ENCODE measurements at places on chromosomes 12 and 14. TPM values are rescaled to one million over a fixed set of nuclear protein-coding genes. Genes with fewer than 3 reads are reported as not detected.

The TEX22 gene
- not detected for total RNA-seq

The EML1 gene
- 55.1 TPM for total RNA-seq

The RNASE1 gene
- total RNA-seq, result 922 TPM

The OR11H6 gene
- not detected for total RNA-seq

The CLMN gene
- 10.4 TPM for total RNA-seq

The PAN2 gene
- total RNA-seq, result 42.7 TPM

The SERPINA9 gene
- 2.3 TPM for total RNA-seq

The PLA2G1B gene
- total RNA-seq, result not detected

The BHLHE41 gene
- total RNA-seq, result 7.5 TPM

The GPR132 gene
- 2.3 TPM for total RNA-seq

The RASSF9 gene
- 2.4 TPM for total RNA-seq

The EML5 gene
- 0.41 TPM for total RNA-seq

The PTPRO gene
- total RNA-seq, result 19.5 TPM

The TAS2R9 gene
- not detected for total RNA-seq

The DIO2 gene
- total RNA-seq, result 13.0 TPM

The HCAR3 gene
- total RNA-seq, result not detected

The NYNRIN gene
- 11.6 TPM for total RNA-seq

The TAS2R42 gene
- total RNA-seq, result not detected

The CLIP1 gene
- 91.2 TPM for total RNA-seq

The CISTR gene
- total RNA-seq, result not detected

The SYNE3 gene
- 29.5 TPM for total RNA-seq

The SLC8A3 gene
- 0.95 TPM for total RNA-seq

The KRT3 gene
- not detected for total RNA-seq

The DLGAP5 gene
- total RNA-seq, result 0.14 TPM

The LYZ gene
- 91.2 TPM for total RNA-seq

The CLEC2B gene
- 13.1 TPM for total RNA-seq
